ENCODE measurements at places on chromosomes 3 and 15. TPM values are rescaled to one million over a fixed set of nuclear protein-coding genes. Genes with fewer than 3 reads are reported as not detected.

The GP9 gene
- not detected for total RNA-seq

The CPN2 gene
- not detected for total RNA-seq

The MYO5C gene
- total RNA-seq, result 0.20 TPM

The GOLGA8R gene
- 1.2 TPM for total RNA-seq

The UQCC5 gene
- total RNA-seq, result 7.4 TPM

The LSAMP gene
- total RNA-seq, result under 0.01 TPM

The DGKG gene
- total RNA-seq, result 1.4 TPM

The KLF15 gene
- 2.0 TPM for total RNA-seq

The PIERCE2 gene
- total RNA-seq, result 0.73 TPM

Measured in subcutaneous preadipocyte (primary cell).